Stimulated activated CD4-positive, alpha-beta T cell treated with anti-CD3 and anti-CD28 coated beads, Interleukin-1b, Interleukin-23, amount 100 ng/mL, for 4 hours (primary cell): ENCODE measurements at places on chromosomes 3 and 15.
A peak's percentile ranks its signal among the peaks of the same experiment; 100 is the strongest.

DNA sequence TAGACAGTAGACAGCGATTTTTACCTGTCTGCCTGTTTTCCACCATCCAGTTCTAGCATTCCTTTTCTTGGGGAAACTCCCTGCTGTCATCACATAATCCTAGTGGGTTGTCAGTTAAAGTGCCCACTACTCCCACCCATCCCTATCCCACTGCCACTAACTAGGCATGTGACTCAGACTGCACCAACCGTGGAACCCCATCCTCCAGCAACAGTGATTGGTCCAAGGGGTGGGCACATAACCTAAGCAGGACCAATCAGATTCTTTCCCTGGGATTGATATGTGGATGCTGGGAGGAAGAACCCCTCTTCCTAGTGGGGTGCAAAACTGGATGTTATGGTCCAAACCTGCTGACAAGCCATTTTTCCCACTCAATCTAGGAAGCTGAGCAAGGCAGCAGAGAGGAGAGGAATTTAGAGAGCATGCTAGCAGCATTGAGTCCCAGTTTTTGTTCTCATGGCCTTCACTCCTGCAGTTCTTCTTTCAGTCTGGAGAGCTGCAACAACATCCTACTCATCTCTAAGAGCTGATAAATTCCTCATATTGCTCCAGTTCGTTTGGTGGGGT is 3.9 kb upstream of the INSYN1 start:
- no peak for DNase-seq

DNA sequence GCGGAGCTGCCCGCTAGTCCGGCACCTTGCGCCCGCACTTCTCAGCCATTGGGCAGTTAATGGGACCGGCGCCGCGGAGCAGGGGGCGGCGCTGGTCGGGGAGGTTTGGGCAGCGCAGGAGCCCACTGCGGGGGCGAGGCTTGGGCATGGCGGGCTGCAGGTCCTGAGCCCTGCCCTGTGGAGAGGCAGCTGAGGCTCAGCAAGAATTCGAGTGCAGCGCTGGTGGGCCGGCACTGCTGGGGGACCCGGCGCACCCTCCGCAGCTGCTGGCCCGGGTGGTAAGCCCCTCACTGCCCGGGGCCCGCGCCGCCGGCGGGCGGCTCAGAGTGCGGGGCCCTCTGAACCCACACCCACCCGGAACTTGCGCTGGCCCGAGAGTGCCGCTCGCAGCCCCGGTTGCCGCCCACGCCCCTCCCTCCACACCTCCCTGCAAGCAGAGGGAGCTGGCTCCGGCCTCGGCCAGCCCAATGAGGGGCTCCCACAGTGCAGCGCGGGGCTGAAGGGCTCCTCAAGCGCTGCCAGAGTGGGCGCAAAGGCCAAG is 835.0 kb downstream of the TBL1XR1 start:
- DNase-seq, result no peak

- no peak for DNase-seq
These were observed 15.2 kb downstream of the SACM1L start for GRCh38 chr3:45704301-45704943.

DNA sequence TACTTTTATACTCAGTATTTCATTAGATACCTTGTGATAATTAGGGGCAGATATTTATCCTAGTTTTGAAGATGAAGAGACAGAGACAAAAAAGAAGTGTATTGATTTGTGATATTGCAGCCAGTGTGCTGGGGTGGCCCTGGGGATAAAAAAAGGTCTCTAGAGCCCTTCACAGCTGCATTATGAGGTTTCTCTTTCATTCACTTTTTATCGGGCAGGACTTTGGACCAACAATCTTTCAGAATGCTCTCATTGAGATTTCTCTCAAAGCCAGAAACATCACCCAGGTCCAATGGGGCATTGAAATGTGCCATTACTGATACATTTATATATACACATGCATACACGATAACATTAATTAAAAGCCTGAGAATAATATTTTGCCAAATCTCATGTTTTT is 20.5 kb upstream of the SELENOT start:
- no peak for DNase-seq

DNA sequence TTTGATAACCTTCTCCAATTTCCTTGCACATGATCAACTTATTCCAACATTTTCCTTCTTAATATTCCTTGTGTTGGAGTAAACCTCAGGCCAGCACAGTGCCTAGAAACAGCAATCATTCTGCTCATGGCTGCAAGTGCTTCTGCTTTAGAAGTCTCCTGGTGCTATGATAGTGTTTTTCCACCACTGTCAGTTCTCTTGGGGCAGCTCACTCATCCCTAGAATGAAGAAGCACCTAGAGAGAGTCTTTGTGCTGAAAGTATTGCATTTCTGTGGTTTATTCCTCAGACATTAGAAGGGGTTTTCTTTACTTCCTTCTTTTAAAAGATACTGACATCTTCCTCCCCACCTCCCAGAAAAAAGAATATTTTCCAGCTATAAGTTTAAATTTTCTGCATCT is 183.5 kb downstream of the RYR3 start:
- DNase-seq, result no peak

DNA sequence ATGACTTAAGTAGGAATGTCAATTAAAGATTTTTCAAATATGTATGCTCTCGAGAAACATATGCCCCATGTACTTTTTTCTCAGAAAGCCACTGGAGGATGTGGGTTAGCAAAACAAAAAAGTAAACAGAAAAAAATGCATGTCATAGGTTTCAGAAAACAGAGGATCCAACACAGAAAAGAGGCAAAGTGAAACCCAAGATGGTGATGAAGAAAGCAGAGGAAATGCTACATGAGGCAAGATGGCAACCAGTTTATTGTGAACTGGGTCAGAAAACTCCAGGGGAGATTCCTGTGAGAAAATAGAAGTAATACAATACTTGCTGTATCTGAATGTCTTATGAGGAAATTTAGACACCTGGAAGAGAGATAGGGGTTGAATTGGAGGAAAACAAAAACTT is 30.8 kb upstream of the EOMES start:
- DNase-seq, result no peak

DNA sequence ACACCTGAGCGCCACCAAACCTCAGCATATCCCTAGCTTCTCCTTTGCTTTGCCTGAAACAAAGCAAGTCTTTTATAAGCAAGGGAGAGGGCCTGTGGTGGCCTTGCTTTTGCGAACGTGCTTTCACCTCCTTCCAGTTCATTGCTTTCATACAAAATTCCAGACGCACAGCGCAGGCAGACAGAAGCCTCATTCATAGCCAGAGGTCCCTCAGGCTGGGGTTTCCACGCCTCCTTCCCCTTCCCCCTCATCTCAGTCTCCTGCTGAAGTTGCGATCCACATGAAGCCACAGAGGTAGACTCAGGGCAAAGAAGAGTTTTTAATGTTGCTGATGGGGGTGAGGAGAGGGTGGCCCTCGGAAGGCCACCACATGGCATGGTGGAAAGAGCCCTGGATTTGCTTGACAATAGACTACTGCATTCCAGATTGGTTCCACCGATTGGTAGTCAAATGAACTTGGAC is 59.4 kb upstream of the FLNB start:
- no peak for DNase-seq

- DNase-seq, result no peak
These were observed 69.9 kb downstream of the TMCO5A start for GRCh38 chr15:38004218-38004861.

- no peak for DNase-seq
These were observed 27.0 kb downstream of the PDE8A start for GRCh38 chr15:85008474-85009260.

DNA sequence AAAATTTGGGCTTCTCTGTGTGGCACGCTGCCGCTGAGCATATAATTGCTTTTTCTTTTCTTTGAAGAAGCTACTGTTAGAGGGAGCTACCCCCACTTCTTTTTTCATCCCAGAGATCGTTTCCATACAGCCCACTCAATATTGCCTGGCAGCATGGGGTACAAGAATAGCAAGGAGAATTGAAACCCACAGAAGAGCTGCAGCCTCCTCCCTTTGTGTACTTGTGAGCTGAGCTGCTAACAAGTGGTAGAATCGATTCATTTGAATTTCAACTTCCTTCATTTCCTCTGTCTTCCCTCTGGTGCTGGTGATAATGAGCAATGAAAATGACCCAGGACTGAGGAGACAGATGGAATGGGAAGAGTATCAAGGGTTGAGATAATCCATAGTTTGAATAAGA is 64.9 kb downstream of the LRRC3B start:
- DNase-seq, result no peak

DNA sequence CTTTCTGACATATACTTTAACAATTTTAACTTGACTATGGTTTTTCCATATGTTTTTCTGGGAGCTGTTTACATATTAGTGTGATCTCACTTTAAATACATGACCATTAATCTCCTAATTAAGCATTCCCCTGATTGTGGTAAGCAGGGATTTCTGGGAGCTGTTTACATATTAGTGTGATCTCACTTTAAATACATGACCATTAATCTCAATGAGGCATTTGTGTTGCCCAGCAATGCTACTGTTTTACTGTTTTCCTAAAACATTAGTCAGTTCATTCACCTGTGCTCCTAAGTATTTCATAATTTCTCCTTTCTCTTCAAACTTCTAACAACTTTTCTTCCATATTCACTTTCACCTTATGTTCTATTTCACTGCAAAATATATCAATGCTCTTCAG is 3.6 kb upstream of the GRAMD1C start:
- DNase-seq, result no peak

DNA sequence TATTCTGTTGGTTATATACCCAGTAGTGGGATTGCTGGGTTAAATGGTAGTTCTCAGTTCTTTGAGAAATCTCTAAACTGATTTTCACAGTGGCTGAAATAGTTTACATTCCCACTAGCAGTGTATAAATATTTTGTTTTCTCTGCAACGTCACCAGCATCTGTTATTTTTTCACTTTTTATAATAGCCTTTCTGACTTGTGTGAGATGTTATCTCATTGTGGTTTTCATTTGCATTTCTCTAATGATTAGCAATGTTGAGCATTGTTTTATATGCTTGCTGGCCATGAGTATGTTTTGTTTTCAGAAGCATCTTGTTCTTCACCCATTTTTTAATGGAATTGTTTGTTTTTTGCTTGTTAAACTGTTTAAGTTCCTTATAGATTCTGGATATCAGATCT is 612.7 kb upstream of the SGO1 start:
- no peak for DNase-seq

- DNase-seq, result no peak
These were observed 124.1 kb upstream of the MME start for GRCh38 chr3:154955907-154956533.

DNA sequence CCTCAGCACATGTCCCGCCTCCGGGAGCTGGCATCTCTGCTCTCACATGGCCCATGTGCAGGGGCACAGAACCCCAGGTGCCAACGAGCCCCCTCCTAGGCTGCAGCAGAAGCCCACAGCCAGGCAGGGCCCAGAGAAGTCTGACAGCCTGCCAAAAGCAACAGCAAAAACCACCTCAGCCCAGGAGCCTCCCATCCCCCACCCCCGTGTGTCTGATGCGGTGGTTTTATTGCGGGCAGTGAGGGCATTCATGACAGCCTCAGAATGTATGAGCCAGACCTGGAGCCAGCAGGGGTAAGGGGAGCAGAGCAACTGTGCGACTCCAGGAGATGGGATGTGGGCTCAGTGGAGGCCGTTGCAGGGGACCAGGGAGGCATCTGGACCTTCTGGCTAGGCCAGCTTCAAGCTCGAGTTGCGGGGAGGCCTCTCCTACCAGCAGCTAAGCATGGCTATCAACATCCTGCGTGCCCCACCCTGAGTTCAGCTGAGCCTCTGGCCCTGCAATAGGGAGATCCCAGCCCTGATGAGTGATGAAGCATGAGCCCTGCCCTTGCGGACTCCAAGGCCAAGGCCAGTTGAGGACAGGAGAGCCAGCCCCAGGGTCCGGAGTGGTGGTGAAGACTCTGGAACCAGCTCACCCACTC is 52.5 kb downstream of the CYP11A1 start:
- no peak for DNase-seq

DNA sequence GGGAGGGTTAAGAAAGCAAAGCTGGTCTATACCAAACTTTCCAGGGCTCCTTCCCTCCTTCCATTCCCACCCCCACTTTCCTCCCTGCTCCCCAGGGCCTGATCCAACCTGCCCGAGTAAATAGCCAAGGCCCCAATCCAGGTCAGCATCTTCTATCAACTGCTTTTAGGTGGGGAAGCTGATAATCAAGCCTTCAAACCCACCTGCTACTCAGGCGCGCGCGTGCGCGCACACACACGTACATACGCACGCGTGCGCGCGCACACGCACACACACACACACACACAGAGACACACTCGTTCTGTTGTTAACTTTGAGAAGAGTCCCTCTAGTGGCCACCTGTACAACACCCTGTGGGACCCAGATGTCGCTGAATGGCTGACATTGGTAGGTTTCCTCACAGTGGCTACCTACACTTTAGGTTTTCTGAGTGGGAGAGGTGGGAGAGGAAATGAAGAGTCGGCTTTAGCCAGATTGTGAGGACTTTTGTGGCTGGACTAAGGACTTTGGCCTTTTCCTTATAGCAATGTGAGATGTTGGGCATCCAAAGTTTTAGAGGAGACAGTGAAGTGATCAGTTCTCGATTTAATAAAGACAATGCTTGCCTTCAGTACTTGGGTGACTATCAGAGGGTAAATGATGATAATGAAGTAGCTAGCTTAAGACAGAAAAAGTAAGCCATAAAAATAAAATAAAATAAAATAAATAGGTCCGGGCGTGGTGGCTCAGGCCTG is 179.9 kb upstream of the C2CD4B start:
- peak; percentile 26 for DNase-seq

DNA sequence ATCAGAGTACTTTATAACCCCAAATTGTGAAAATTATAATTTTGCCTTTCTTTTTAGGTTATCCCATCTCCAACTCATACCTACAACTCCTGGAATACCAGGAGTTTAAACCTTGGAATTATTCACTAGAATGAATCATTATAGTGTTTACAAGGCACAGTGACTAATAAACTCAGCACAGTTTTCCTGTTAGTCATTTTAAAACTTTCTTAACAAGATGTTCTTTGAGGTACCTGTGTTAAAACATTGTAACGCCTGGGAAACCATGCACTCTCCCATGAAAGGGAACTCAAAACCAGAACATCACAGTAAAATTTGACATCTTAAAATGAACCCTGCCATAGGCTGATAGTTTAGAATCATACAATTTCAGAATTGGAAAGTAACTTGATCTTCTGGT is 132.4 kb upstream of the OSTN start:
- no peak for DNase-seq

DNA sequence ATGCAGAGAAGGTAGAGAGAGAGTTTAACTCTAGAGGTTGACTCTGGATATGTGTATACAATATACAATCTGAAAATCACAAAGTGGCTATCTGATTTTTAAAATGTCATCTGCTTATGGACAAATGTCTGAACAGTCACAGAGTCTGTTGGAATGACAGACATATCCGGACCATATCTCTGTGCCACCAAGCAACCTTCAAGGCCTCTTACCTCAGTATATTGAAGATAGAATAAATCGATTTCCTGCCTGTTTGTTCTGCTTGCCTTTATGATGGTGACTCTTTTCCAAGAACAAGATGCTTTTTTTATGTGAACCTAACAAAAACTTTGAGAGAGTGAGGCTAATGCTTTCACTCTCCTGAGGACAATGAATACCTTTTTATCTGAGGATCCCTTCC is 151.1 kb downstream of the RBPMS2 start:
- no peak for DNase-seq

DNA sequence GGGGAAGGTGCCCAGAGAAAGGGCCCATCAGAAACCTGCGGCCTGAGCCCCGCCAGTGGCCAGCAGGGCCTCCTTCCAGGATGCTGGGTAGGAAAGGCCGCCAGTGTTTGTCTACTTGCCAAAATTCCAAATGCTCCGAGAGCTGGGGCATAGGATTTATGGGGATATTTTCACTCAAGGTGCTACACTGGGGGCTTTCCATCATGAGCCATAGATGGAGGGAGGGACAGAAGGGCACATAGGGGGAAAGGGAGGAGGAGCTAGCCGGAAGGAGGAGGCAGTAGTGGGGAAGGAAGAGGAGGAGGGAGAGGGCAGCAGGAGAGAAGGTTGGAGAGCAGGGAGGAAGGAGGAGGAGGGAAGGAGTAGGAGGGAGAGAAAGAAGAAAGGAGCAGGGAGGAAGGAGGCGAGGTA is 494.7 kb upstream of the PROK2 start:
- no peak for DNase-seq
